ENCODE measurements at places on chromosomes 5 and 9.

DNA sequence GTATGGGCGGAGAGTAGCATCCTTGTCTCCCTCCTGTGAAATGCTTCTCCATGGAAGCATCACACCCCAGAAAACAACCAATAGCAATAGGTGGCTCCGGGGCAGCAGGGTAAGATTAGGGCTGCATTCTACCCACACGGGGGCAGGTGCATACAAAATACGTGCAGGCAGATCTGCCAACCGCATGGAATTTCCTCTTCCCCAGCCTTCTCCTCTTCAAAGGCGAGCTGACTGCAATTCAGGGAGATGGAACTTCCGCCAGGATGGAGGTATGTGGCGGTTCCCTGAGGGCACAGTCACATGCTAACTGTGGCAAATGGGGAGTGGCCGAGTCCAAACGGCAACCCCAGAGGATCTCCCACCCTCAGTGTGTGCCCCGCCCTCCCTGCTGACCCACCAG is 81.5 kb downstream of the LMNB1 start:
- no peak for DNase-seq

- DNase-seq, result peak; percentile 86
These were observed at the start of the genes SMIM27 and TOPORS for GRCh38 chr9:32552172-32552872. Gene SMIM27, plus strand, starts transcription at chr9:32552327. Its CDS starts 108 bp downstream, at chr9:32552435. Gene TOPORS, minus strand, starts transcription at chr9:32552586. Its CDS starts 150 bp downstream, at chr9:32552436.

GRCh38 chr9:76677481-76678055 is 86.7 kb upstream of the PCA3 start:
- no peak for DNase-seq

DNA sequence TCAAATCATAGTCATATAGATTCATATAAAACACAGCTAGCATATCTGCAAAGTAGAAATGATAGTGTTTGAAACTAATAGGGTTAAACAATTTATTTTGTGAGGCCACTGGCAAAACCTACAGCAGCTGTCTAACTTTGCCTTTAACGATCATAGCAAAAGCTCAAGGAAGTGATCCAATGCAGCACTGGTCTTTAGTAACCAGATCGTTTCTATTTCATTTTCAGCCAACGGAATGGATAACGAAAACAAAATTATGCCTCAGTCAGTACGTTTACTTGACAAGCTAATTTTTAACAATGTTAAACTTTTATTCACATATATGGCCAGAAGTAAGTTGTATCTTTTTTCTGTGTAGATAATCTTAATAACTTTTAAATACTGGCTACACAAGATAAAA is 17.7 kb downstream of the MLLT3 start:
- no peak for DNase-seq

DNA sequence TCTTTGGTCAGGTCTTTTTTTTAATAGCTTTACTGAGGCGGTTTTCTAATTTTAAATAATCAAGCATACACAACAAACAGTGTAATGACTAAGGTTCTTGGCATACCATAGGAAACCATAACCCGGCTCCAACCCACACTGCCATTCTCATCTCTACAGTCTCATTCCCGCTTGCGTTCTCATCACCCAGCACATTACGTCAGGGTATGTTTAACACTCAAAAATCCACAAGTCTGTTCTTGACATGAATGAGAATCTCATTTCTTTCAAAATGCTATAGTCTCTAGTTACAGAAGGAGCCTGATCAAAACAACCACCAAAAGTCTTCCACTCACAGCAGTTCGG is 505 bp downstream of the C5orf34 start:
- DNase-seq, result no peak

GRCh38 chr9:107644733-107645463 is 155.3 kb upstream of the KLF4 start:
- DNase-seq, result no peak

- DNase-seq, result no peak
These were observed 9.6 kb downstream of the NDFIP1 start for GRCh38 chr5:142118155-142118686.

DNA sequence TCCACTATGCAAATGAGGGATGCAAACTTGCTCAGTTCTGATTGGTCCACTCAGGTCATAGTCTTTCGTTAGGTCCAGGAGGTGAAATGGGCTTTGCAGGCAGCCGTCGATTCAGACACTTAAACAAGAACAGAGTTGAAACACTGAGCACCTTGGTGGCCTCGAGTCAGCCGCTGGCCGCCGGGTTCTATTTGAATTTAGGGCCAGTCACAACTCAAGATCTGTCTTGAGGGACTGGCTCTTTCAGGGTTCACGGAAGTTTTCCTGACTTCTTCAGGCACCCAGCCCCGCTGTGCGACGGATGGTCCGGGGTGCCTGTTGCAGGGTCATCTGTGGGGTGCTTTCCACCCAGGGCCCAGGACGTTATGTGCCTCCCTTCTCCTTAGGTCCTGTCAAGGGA is 412.8 kb upstream of the IRX4 start:
- DNase-seq, result no peak

GRCh38 chr5:150529555-150529954 is 21.6 kb downstream of the NDST1 start:
- no peak for DNase-seq

- DNase-seq, result no peak
These were observed 52.6 kb upstream of the TCERG1 start for GRCh38 chr5:146394486-146394885.

- DNase-seq, result peak; percentile 74
These were observed 868 bp downstream of the ZBTB43 start for GRCh38 chr9:126805554-126806262.

DNA sequence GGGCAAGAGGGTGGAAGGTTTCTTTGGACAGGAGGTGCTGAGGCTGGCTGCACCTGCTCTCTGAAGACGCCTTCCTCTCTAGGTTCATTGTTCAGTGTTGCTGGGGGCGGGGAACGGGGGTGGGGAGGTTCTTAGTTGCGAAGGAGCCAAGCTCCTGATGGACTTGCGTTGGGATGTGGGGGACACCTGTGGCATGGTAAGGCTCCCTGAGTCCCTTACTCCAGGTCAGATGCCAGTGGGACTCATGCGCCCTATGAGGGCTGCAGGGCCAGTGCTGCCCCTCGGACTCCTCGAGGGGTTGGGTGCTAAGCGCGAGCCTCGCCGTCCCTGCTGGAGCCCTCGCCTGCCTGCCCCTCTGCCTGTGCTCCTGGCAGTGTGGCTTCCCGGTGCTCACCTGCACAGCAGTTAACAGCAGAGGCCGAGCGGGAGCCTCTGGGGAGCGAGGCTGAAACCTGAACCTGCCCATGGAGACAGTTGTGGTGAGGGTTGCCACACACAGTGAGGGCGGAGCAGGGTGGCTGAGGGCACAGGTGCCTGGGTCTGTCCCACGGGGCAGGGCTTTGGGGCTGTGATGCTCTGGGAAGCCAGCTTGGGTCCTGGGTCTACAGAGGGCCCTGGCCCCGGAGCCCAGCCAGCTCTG is 5.5 kb downstream of the RNU6ATAC start:
- DNase-seq, result no peak

Data from effector memory CD4-positive, alpha-beta T cell (primary cell).